ENCODE measurements at places on chromosomes 6 and 20. TPM values are rescaled to one million over a fixed set of nuclear protein-coding genes. Genes with fewer than 3 reads are reported as not detected.

GRCh38 chr6:12422848-12423247 is 132.7 kb downstream of the EDN1 start:
- no peak for DNase-seq

DNA sequence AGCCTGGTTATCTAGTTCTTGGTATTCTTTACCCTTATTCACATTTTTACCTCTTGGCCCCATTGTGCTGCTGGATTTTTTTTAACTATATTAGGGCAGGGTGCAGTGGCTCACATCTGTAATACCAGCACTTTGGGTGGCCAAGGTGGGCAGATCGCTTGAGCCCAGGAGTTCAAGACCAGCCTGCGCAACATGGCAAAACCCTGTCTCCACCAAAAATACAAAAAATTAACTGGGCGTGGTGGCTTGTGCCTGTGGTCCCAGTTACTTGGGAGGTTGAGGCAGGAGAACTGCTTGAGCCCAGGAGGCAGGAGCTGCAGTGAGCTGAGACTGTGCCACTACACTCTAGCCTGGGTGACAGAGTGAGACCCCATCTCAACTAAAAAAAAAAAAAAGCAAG is 12.2 kb upstream of the TAF8 start:
- DNase-seq, result no peak

DNA sequence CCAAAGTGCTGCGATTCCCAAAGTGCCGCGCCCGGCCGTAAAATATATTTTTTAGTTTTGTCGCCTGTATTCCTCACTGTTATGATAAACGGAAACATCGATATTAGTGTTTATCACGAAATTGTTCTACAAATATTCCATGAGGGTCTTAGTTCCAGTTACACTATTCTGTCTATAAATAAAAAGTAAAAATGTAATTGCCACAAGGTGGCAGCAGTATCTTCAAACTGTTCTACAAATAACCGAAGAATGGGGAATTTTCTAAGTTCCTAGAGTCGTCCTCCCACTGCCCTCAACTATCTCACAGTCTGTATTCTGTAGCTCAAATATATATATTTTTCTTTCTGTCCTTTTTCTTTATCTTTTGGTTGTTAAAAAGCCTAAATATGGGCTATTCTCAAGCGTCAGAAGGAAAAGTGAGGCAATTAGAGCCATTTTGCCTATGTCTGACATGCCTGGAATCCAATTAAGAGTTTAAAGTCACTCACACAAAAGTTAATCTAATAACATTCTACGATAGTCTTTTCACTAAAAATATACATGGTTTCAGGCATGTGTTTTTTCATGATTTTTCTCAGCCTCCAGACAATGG is 14.2 kb upstream of the FAM162B start:
- peak; percentile 57 for DNase-seq

DNA sequence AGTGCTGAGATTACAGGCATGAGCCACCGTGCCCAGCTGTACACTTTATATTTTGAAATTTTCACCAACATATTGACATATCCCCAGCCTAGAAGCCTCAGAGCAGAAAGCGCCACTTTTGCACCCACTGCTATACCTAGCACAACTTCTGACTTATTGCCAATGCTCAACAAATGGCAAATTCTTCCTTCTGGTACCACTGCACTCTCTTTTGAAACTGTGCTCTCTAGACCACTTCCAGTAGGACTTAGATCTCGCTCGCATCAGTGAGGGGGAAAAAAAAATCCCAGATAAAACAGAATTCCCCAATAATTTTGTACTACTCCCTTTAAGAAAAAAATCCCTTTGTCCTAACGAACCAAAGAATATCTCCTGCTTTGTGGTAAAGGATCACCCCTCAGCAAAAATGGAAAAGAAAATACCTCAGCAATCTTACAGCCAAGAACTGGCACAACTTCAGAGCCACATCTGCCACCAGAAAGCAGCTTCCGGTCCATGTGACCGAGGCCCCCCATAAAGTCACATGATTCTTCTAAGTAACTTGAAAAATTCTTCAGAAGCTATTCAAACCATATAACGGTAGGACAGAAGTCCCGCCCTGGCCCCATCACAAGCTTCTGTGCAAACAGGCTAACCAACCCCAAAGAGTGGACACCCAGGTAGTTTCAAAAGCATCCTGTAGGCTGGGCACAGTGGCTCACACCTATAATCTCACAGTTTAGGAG is 18.5 kb upstream of the IL17F start:
- DNase-seq, result no peak

DNA sequence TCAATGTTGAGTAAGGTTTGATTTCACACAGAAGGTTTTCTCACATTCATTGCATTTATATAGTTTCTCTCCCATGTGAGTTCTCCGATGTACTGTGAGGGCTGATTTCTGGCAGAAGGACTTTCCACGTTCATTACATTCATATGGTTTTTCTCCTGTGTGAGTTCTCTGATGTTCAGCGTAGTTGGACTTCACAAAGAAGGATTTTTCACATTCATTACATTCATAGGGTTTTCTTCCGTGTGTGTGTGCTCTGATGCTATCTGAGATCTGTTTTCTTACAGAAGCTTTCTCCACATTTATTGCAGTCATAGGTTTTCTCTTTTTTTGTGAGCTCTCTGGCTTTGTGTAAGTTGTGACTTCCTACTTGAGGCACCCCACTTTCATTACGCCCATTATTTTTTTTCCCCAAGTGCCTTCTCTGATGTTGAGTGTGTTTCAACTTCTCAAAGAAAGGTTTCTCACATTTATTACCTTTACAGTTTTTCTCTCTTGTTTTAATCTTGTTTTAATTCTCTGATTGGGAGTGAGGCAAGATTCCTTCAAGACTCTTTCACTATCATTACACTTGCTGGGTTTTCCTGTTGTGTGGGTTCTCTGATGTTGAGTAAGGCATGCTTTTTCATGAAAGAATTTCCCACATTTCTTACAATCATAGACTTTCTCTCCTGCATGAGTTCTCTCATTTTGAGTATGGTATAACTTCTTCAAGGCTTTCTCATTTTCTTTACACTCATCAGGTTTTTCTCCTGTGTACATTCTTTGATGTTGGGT is 50.0 kb upstream of the ELMO2 start:
- no peak for DNase-seq

- DNase-seq, result no peak
Measured at GRCh38 chr20:53510262-53510661, 83.4 kb downstream of the ZNF217 start.

DNA sequence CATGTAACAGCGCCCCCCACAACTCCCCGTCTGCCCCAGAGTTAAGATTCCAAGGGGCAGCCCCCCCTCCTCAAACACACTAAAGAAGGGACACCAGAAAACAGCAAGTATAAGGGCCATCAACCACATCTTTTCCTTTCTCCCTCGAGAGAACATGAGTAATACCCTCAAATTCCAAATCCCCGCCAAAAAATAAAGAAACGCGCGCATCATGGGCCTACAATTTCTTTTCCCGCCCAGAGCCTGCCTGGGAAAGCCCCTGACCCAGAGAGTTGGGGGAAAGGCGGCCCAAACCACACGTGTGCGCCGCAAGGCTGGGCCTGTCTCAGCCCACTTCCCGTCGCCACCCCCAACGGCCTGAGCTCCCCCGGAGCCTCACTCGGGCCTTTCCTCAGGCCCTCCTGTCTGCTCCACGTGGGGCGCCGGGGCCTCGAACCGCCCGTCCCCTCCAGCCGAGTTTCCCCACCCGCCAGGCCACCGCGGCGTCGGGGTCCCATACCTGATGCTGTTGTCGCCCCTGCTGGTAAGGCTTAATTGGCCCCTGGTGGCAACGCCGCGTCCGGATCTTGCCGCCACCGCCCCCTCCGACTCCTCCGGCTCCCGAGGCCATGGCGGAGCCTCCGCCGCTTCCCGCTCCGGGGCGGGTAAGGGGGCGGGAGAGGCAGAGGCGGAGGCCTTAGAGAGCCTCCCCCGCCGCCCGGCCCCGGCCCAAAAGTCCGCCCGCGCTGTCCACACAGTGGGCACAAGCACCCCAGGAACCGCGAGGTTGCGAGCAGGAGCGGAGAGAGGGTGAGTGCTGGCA is 746 bp downstream of the NUP153 start:
- peak; percentile 76 for DNase-seq

GRCh38 chr6:89257781-89258180 is 40.6 kb upstream of the GABRR1 start:
- no peak for DNase-seq

DNA sequence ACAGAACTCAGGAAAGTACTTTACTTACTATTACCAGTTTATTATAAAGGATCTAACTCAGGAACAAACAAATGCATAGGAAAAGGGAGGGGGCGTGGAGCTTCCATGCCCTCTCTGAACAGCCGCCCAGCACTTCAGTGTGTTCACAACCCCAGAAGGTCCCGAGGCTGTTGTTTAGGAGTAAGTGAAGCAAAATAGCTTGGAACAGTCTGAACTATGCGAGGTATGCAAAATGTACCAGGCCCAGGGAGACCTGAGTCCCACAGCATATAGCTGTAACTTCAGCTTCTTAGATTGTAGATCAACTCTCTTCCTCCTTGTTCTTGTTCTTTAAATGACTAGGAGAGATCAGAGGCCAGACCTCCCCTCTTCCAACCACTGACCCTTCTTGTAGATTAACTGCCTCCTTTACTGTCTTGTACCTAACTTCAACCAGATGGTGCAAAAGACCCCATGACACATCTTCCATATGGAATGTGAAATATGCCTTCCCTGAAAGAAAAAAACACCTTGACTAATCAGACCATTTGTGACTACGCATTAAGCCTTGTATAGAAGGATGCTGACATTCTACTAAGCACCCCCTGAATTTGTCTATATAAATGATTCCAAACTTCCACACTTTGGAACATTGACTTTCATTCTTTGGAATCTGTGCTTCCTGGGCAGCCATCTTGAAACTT is 98.8 kb upstream of the SNX9 start:
- no peak for DNase-seq

Gene LRRC73
- total RNA-seq, result 0.17 TPM

Gene NKAPL
- total RNA-seq, result 1.1 TPM

Gene HLA-DMB
- total RNA-seq, result 2.9 TPM

Gene CYP39A1
- 3.4 TPM for total RNA-seq

Gene RUNX2
- total RNA-seq, result 0.05 TPM

Gene RRP36
- 100 TPM for total RNA-seq

All from dermis blood vessel endothelial cell (primary cell).